ENCODE measurements at places on chromosomes 4 and X. TPM values are rescaled to one million over a fixed set of nuclear protein-coding genes. Genes with fewer than 3 reads are reported as not detected.

GRCh38 chr4:73788411-73788810, 48.0 kb downstream of the CXCL8 start:
- DNase-seq = no peak

The COL4A6 gene
- 8.1 TPM for total RNA-seq

The FGG gene
- not detected for total RNA-seq

The NEXMIF gene
- under 0.01 TPM for total RNA-seq

The SCML2 gene
- total RNA-seq = 0.58 TPM

DNA sequence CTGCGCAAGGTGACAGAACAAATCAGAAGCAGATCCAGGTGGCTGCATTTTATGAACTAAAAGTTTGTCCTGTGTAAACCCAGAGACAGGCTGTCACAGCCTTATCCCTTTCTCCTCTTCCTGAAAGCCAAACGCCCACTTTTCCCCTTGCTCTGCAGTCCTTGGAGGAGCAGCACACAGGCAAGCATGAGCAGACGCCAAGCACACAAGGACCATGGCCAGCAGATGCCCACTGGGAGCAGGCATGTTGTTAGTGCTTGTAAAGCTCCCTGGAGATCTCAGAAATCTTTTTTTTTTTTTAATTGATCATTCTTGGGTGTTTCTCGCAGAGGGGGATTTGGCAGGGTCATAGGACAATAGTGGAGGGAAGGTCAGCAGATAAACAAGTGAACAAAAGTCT, 11.5 kb upstream of the HOPX start:
- no peak for DNase-seq

The UTP3 gene
- 21.8 TPM for total RNA-seq

GRCh38 chrX:109448282-109448938, 33.5 kb downstream of the GUCY2F start:
- no peak for DNase-seq

- DNase-seq = peak; percentile 50
Measured at GRCh38 chr4:73311428-73311827, 52.8 kb upstream of the ANKRD17 start.

- no peak for DNase-seq
Measured at GRCh38 chrX:110966839-110967238, 129.2 kb upstream of the PAK3 start.

- DNase-seq = no peak
Measured at GRCh38 chr4:78650106-78651024, 98.8 kb downstream of the ANXA3 start.
